ENCODE measurements at places on chromosomes 13 and 19.

DNA sequence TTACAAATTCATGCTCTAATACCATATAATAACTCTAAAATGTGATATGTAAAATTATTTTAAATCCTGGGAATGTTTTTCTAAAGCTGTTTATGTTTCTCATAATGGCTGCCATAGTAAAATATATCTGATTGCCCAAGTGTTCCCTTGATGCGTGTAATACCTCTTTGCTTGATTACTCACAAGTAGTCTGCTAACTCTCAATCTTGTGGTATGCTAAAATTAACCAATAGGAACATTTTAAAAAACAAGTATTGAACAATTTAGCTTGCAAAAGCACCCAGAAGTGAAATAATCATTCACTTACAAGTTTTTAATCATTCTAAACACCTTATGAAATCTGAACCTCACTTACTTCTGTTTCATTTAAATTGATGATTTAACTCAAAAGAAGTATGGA, 386.0 kb upstream of the ATXN8OS start:
- H3K4me3 ChIP-seq, result no peak overlapping the region
- H3K27me3 ChIP-seq, result no peaks in the 10 kb centered on the region
- DNase-seq, result no peak
- H3K4me1 ChIP-seq, result no peaks in the 10 kb centered on the region
- H3K36me3 ChIP-seq, result no peaks in the 10 kb centered on the region

- H3K27me3 ChIP-seq, result no peaks in the 10 kb centered on the region
- peaks cover 27% of the 10 kb centered on the region for H3K36me3 ChIP-seq
- H3K27ac ChIP-seq, result peak overlapping the region; percentile 32
- H3K4me1 ChIP-seq, result peaks cover 11% of the 10 kb centered on the region
- no peak for DNase-seq
These were observed 43.7 kb downstream of the FRY start for GRCh38 chr13:32075170-32075851.

GRCh38 chr13:75384879-75385707, 96.9 kb downstream of the TBC1D4 start:
- no peaks in the 10 kb centered on the region for H3K27me3 ChIP-seq
- H3K4me3 ChIP-seq, result no peak overlapping the region
- H3K4me1 ChIP-seq, result no peaks in the 10 kb centered on the region
- no peaks in the 10 kb centered on the region for H3K36me3 ChIP-seq

GRCh38 chr19:52638601-52639000, 446 bp upstream of the ZNF83 start:
- peaks cover 19% of the 10 kb centered on the region for H3K4me1 ChIP-seq
- H3K4me3 ChIP-seq, result peak overlapping the region; percentile 54
- no peaks in the 10 kb centered on the region for H3K36me3 ChIP-seq
- peak overlapping the region; percentile 83 for H3K27ac ChIP-seq
- no peaks in the 10 kb centered on the region for H3K27me3 ChIP-seq

Measured in CD14-positive monocyte (primary cell).